ENCODE measurements at places on chromosomes 12 and 14. TPM values are rescaled to one million over a fixed set of nuclear protein-coding genes. Genes with fewer than 3 reads are reported as not detected.
A peak's percentile ranks its signal among the peaks of the same experiment; 100 is the strongest.

- H3K27me3 ChIP-seq = no peaks in the 10 kb centered on the region
- DNase-seq = no peak
- peak overlapping the region; percentile 41 for H3K27ac ChIP-seq
- peaks cover 14% of the 10 kb centered on the region for H3K4me1 ChIP-seq
Measured at GRCh38 chr12:89211456-89211855, 140.8 kb downstream of the DUSP6 start.

DNA sequence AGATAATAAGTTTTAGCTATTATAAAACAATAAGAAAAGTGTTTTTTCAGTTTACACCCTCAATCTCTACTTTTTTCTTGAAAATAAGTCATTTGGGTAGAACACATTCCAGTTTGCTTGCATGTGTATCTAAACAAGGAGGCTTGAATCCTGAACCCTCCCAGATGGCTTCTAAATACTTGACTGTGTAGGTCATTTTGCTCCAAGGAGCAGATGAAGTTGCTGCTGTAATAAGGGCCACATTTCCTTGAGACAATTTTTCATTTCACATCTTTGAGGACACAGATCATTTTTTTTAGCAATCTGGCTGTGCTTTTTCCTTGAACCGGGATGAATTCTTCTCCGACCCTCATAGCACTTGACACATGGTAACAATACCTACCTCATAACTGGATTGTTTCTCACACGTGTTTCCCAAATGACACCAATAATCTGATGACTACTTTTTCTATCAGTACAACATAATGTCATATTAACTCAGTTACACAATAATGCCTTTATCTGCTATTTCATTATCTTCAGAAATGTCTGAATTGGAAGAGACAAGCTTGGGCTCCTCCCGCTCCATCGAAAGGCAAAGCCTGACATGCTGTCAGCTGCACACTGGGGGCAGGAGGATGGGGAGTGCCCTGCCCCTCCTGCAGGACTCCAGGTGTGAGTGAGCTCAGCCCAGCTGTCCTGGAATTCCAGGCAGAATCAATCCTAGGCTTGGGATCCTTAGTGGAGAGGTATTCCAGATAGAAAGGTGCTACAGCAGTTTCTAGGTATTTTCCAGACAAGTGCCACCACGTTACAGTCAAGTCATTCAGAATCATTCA, 30.9 kb downstream of the GPHB5 start:
- no peaks in the 10 kb centered on the region for H3K4me1 ChIP-seq
- H3K27ac ChIP-seq = no peak overlapping the region
- DNase-seq = no peak
- no peak overlapping the region for H3K4me3 ChIP-seq

- H3K4me1 ChIP-seq = peaks cover 9% of the 10 kb centered on the region
- DNase-seq = peak; percentile 12
- H3K36me3 ChIP-seq = no peaks in the 10 kb centered on the region
- no peak overlapping the region for H3K4me3 ChIP-seq
- peaks cover 60% of the 10 kb centered on the region for H3K27me3 ChIP-seq
- H3K27ac ChIP-seq = no peak overlapping the region
Measured at GRCh38 chr14:104134061-104134965, 4.1 kb upstream of the KIF26A start.

GRCh38 chr14:89201645-89202044, 215.4 kb downstream of the FOXN3 start:
- H3K36me3 ChIP-seq = no peaks in the 10 kb centered on the region
- no peak for DNase-seq
- no peak overlapping the region for H3K4me3 ChIP-seq
- H3K27ac ChIP-seq = peak overlapping the region; percentile 7

- H3K27me3 ChIP-seq = no peaks in the 10 kb centered on the region
- peak; percentile 74 for DNase-seq
- no peak overlapping the region for H3K4me3 ChIP-seq
- H3K4me1 ChIP-seq = peaks cover 19% of the 10 kb centered on the region
Measured at GRCh38 chr12:64083285-64084210, 138.5 kb downstream of the KICS2 start.

GRCh38 chr14:66239589-66239988, 246.6 kb upstream of the CCDC196 start:
- H3K36me3 ChIP-seq = no peaks in the 10 kb centered on the region
- no peak for DNase-seq
- H3K27ac ChIP-seq = no peak overlapping the region
- no peaks in the 10 kb centered on the region for H3K4me1 ChIP-seq

DNA sequence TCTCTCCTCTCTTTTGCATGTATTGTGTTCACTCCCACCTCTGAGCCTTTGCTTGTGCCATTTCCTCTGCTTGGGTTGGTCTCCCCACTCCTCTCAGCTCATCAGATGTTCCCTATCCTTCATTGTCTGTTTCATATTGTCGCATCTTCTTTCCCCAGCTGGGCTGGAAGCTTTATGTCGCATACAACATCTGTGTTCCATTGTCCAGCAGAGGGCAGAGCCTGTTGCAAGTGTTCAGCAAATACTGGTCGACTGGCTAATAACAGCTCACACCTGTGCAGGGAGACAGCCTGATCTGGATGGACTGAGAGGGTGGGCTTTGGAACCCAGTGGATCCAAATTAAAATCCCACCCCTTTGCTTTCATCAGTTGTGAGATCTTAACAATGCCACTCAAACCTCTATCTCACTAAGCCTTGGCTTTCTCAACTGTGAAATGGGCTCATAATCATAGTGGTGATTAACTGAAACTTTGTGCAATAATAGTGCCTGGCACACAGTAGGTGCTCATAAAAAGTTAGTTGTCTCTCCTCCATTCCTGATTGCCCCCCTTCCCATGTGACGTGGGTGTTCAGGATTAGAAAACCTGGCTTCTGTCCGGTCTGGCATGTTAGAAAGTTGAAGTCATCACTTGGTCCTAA, 75.8 kb downstream of the RIN3 start:
- H3K27me3 ChIP-seq = no peaks in the 10 kb centered on the region
- no peak overlapping the region for H3K27ac ChIP-seq
- H3K4me1 ChIP-seq = no peaks in the 10 kb centered on the region
- no peak overlapping the region for H3K4me3 ChIP-seq
- DNase-seq = no peak

GRCh38 chr14:24956104-24956503, 93.8 kb downstream of the STXBP6 start:
- DNase-seq = no peak
- no peaks in the 10 kb centered on the region for H3K27me3 ChIP-seq
- H3K36me3 ChIP-seq = no peaks in the 10 kb centered on the region
- no peak overlapping the region for H3K4me3 ChIP-seq

GRCh38 chr14:29752221-29752923, 175.3 kb downstream of the PRKD1 start:
- no peak overlapping the region for H3K27ac ChIP-seq
- H3K36me3 ChIP-seq = no peaks in the 10 kb centered on the region
- no peak for DNase-seq
- no peaks in the 10 kb centered on the region for H3K4me1 ChIP-seq

DNA sequence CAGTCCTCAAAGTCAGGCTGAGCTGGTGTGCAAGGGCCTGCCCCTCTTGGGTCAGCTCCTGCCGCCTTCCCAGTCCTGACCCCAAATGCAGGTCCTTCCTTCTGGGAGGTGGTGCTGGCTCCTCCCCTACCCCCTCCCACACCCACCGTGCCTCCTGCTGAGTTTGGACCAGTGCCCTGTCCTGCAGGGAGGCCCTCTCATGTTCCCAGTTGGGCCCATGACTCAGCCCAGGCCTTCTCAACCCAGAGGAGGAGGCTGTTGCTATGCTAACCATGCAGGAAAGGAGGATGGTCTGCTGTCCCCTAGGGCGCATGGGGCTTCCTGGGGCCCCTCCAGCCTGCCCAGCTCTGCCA, 4.4 kb downstream of the ZBTB42 start:
- H3K4me1 ChIP-seq = peaks cover 37% of the 10 kb centered on the region
- DNase-seq = peak; percentile 85
- no peak overlapping the region for H3K4me3 ChIP-seq
- no peaks in the 10 kb centered on the region for H3K36me3 ChIP-seq

- no peaks in the 10 kb centered on the region for H3K27me3 ChIP-seq
- no peaks in the 10 kb centered on the region for H3K36me3 ChIP-seq
- no peaks in the 10 kb centered on the region for H3K4me1 ChIP-seq
- no peak overlapping the region for H3K27ac ChIP-seq
- H3K4me3 ChIP-seq = no peak overlapping the region
- DNase-seq = no peak
Measured at GRCh38 chr14:67031920-67032774, 157.1 kb upstream of the GARIN2 start.

GRCh38 chr12:92445253-92446082, 257.3 kb upstream of the PLEKHG7 start:
- DNase-seq = no peak
- H3K4me1 ChIP-seq = peaks cover 8% of the 10 kb centered on the region
- peak overlapping the region; percentile 66 for H3K27ac ChIP-seq
- no peak overlapping the region for H3K4me3 ChIP-seq
- H3K27me3 ChIP-seq = no peaks in the 10 kb centered on the region

- no peak for DNase-seq
- H3K27ac ChIP-seq = no peak overlapping the region
- no peaks in the 10 kb centered on the region for H3K4me1 ChIP-seq
Measured at GRCh38 chr12:16330560-16330959, 16.9 kb upstream of the MGST1 start.

- no peaks in the 10 kb centered on the region for H3K27me3 ChIP-seq
- peaks cover 4% of the 10 kb centered on the region for H3K36me3 ChIP-seq
- DNase-seq = no peak
Measured at GRCh38 chr14:21073921-21074320, 3.8 kb downstream of the ARHGEF40 start.

DNA sequence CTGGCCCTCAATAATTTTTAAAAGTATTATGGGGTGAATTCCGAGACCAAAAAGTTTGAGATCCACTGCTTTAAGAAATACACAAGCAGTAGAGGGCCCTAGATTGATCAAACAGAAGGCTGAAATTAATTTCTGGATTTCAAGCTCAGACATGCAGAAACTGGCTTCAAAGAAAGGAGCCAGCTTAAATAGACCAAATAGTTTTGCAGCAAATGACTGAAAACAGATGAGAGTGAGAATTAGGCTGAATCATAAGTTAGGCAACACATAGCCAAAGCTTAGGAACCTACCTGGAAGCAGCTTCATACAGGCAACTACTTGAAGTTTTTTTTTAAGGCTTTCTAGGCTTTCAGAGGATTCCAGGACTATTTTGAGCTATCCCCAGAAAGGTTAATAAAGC, 12.4 kb downstream of the ATF7 start:
- no peaks in the 10 kb centered on the region for H3K36me3 ChIP-seq
- peaks cover 20% of the 10 kb centered on the region for H3K4me1 ChIP-seq
- H3K4me3 ChIP-seq = no peak overlapping the region
- H3K27ac ChIP-seq = no peak overlapping the region

DNA sequence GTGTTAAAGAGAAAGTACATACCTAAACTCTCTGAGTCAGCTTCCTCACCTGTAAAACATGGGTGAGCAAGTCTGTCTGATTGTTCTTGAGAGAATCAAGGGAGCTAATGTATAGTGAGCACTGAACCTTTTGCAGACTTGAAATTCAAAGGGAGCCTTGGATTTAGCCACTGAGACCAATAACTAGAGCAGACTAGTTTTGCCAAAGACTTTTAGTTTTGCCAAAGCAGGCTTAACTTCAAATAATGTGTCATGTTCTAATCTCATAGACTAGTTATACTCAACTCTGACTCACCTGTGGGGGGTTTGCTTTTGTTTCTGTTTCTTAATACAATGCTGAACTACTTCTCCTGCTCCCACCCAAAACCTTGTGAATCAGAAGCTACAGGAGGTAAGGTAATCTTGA, 123.7 kb downstream of the SLC25A21 start:
- no peak overlapping the region for H3K4me3 ChIP-seq
- no peaks in the 10 kb centered on the region for H3K27me3 ChIP-seq
- DNase-seq = no peak
- no peaks in the 10 kb centered on the region for H3K36me3 ChIP-seq

DNA sequence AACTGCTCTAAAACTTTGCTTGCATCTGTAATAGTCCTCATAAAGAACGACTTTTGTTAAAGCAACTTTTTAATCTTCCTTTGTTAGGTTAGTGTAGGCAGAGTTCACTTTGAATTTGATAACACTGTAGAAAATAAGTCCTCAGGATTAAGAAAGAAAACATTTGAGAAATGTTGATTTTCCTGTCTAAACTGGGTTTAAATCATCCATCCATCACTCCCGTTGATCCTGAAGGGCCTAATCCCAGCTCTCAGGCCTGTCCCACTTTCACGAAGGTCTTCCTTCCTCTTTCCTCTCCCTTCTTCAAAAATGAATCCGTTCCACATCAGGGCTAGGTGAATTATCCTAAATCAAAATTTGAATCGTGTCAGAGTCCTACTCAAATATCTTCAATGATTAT, 36.9 kb downstream of the SLC2A14 start:
- no peak for DNase-seq
- no peaks in the 10 kb centered on the region for H3K27me3 ChIP-seq
- no peak overlapping the region for H3K4me3 ChIP-seq
- no peaks in the 10 kb centered on the region for H3K36me3 ChIP-seq
- no peaks in the 10 kb centered on the region for H3K4me1 ChIP-seq

DNA sequence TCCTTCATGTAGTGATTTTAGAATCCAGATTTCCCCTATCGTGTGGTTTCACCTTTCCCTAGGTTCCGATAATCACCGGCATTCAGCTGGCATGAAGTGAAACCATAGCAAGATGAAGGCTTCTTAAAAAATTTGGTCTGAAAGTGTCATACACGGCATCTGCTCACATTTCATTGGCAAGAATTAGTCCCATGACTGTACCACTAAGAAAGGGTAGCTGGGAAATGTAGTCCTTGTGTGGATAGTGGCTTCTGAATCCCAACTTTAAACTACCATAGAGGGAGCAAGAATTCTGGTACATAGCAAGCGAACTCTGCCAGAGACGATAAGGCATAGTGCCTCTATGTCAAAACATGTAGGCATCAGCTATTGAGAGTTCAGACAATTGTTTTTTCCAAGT, 360.1 kb upstream of the TBX3 start:
- H3K27me3 ChIP-seq = peaks cover 1% of the 10 kb centered on the region
- no peak overlapping the region for H3K27ac ChIP-seq

DNA sequence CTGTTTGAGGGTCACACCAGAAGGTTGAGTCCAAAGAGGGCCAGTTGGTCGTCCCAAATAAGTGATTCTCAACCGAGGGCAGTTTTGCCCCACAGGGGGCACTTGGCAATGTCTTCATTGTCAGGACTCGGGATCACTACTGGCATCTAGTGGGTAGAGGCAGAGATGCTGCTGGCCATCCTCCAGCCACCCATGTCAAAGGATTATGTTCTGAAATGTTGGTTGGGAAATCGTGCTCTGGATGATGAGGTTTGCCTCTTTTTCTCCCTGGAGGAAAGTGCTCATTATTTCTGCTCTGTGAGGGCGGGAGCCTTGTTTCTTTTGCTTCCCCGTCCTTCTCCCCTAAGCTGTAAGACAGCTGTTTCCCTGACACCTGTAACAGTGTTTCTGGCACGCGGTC, 3.6 kb downstream of the ZNF839 start:
- H3K36me3 ChIP-seq = no peaks in the 10 kb centered on the region
- peaks cover 19% of the 10 kb centered on the region for H3K4me1 ChIP-seq
- peak overlapping the region; percentile 41 for H3K27ac ChIP-seq
- no peaks in the 10 kb centered on the region for H3K27me3 ChIP-seq
- peak; percentile 80 for DNase-seq

The LPAR5 gene
- total RNA-seq = 0.60 TPM

The BCL11B gene
- total RNA-seq = not detected

The CIROP gene
- not detected for total RNA-seq

The ADAM20 gene
- total RNA-seq = 0.57 TPM

The NYNRIN gene
- total RNA-seq = 2.1 TPM

The SFSWAP gene
- total RNA-seq = 23.1 TPM

The LALBA gene
- total RNA-seq = not detected

The CPM gene
- 5.9 TPM for total RNA-seq

The KRT76 gene
- total RNA-seq = not detected

The GAPDH gene
- 7,728 TPM for total RNA-seq

The TCTN2 gene
- 1.8 TPM for total RNA-seq

The CCDC88C gene
- 3.9 TPM for total RNA-seq

The KCNMB4 gene
- 0.54 TPM for total RNA-seq

The TAS2R19 gene
- 0.68 TPM for total RNA-seq
